ENCODE measurements at places on chromosomes 5 and 9.

GRCh38 chr9:14205463-14205862 is 108.5 kb downstream of the NFIB start:
- peaks cover 32% of the 10 kb centered on the region for H3K4me1 ChIP-seq
- peak overlapping the region; percentile 50 for H3K27ac ChIP-seq
- H3K4me3 ChIP-seq, result no peak overlapping the region
- no peaks in the 10 kb centered on the region for H3K36me3 ChIP-seq
- H3K27me3 ChIP-seq, result no peaks in the 10 kb centered on the region

DNA sequence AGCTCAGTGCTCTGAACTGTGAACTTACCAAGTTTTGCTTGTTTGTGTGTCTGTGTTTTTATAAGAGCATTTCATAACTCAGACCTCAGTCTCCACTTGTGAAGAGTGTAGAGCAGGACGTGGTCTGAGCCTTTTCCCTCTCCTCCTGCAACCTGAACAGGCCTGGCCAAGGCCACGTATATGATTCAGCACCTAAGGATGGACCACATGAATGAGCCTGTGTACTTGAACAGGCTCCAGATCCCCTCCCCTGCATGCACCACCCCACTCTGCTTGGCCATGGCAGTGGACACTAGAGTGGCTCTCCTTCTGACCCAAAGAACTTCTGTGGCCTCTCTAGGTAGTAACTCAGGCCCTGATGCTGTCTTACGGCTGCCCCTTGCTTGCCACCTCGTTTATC is 125.9 kb upstream of the FSTL4 start:
- no peaks in the 10 kb centered on the region for H3K27me3 ChIP-seq
- no peaks in the 10 kb centered on the region for H3K36me3 ChIP-seq
- DNase-seq, result no peak
- no peak overlapping the region for H3K4me3 ChIP-seq
- no peaks in the 10 kb centered on the region for H3K4me1 ChIP-seq

DNA sequence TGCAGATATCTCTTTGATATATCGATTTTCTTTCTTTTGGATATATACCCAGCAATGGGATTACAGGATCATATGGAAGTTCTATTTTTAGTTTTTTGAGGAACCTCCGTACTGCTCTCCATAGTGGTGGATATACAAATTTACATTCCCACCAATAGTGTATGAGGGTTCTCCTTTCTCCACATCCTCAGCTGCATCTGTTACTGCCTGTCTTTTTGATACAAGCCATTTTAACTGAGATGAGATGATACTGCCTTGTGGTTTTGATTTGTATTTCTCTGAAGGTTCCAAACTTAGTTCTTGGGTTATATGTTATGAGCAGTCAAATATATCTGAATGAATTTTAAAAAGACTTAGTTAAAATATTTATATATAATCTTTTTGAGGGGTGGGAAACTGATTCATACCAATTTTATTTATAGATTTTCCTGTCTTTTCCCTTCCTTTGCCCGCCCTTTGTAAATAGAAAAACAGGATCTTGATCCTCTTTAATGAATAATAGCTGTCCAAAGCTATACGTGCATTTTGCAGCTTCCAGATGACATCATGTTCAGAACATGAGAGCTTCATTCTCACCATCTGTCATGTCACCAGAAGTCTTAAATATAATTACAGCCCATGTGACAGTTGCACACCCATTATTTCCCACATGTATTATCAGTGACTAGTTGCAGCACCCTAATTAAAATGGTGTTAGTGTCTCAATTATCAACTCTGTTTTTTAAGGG is 6.2 kb upstream of the ARHGEF28 start:
- no peak overlapping the region for H3K4me3 ChIP-seq
- DNase-seq, result no peak
- H3K27ac ChIP-seq, result no peak overlapping the region
- H3K4me1 ChIP-seq, result no peaks in the 10 kb centered on the region

- peak overlapping the region; percentile 99 for H3K27ac ChIP-seq
- H3K36me3 ChIP-seq, result no peaks in the 10 kb centered on the region
- H3K27me3 ChIP-seq, result no peaks in the 10 kb centered on the region
- H3K4me3 ChIP-seq, result peak overlapping the region; percentile 97
Observed at GRCh38 chr5:133050521-133050920, 1.3 kb upstream of the HSPA4 start.

DNA sequence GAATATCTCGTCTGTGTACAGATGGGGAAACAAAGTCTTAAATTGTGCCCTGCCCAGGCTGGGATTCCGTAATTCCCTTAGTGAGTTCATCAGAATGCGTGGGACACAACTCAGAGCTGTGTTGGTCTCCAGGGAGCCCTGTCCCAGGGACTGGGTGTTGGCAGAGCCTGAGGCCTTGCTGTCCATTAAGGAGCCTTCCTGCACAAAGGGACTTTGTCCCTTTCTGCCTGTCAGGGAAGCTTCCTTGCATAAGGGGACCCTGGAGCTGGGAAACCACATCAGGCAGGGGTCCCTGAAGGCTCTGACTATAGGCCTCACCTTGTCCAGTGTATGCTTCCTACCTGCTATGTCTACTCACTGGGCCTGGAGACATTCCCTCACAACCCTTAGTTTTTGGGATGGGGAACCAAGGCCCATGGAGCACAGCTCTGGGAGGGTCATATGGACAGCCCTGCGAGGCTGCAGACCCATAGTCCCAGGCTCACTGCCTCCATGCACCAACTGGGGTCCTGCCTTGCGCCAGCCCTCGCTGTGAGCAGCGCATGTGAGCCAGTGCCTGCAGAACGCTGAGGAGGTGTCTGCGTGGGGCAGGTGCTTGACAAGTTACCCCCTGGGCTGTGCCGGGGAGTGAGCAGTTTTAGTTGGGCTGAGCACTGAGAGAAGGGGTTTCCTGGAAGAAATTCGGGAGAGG is 1.6 kb downstream of the CARD19 start:
- peak overlapping the region; percentile 89 for H3K27ac ChIP-seq
- H3K4me3 ChIP-seq, result peak overlapping the region; percentile 96
- no peaks in the 10 kb centered on the region for H3K36me3 ChIP-seq
- H3K4me1 ChIP-seq, result peaks cover 24% of the 10 kb centered on the region
- no peaks in the 10 kb centered on the region for H3K27me3 ChIP-seq
- DNase-seq, result no peak

DNA sequence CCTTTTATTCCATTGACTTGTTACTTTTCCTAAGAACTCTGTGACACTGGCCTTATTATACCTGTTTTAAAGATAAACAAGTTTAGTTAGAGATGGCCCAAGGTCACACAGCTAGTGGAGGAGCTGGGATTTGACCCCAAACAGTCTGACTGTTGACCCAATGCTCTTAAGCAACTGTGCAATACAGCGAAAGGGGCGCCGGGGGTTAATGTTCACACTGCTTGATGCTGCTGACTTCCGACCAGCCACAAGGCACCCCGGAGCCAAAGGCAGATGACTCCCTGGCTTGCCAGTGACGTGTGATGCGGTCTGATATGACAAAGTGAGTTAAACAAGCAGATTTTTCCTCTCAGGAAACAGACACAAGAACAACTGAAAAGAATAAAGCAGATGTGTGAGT is 23.9 kb downstream of the PIK3R1 start:
- no peaks in the 10 kb centered on the region for H3K27me3 ChIP-seq
- 0 out of 2 replicates have a peak overlapping the region, but pooled peaks have one; percentile 28 for H3K27ac ChIP-seq
- peaks cover 18% of the 10 kb centered on the region for H3K4me1 ChIP-seq
- DNase-seq, result peak; percentile 72

GRCh38 chr5:97547999-97548738 is 365.1 kb upstream of the RIOK2 start:
- H3K4me1 ChIP-seq, result no peaks in the 10 kb centered on the region
- no peak overlapping the region for H3K27ac ChIP-seq
- no peak for DNase-seq
- H3K27me3 ChIP-seq, result no peaks in the 10 kb centered on the region

DNA sequence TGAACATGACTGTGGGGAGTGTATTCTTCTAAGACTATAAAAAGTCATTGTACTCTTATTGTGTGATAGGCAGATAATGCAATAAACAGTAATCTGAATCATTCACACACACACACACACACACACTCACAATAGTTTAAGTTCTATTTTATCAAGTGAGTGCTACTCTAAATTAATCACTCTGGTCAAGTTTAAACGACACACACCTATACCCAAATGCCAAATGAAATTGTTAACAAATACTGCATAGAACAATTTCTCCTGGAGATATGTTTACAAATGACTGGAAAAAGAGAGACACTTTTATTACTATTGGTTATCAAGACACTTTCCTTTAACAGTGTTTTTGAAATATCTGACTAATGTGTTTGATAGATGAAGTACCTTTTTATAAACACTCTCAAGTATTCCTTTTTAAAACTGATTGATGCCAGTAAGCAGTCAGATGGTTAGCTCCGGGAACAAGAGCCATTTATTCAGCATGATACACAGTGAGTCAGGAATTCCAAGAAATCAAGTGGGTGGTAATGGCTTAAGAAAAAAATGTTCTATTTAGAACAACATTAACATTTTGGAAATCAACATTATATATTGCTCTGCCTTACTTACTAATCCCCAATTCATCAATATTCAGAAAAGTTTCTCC is 521.6 kb upstream of the ST8SIA4 start:
- H3K27ac ChIP-seq, result no peak overlapping the region
- H3K36me3 ChIP-seq, result no peaks in the 10 kb centered on the region
- no peak for DNase-seq
- no peaks in the 10 kb centered on the region for H3K4me1 ChIP-seq
- H3K27me3 ChIP-seq, result no peaks in the 10 kb centered on the region
- H3K4me3 ChIP-seq, result no peak overlapping the region

DNA sequence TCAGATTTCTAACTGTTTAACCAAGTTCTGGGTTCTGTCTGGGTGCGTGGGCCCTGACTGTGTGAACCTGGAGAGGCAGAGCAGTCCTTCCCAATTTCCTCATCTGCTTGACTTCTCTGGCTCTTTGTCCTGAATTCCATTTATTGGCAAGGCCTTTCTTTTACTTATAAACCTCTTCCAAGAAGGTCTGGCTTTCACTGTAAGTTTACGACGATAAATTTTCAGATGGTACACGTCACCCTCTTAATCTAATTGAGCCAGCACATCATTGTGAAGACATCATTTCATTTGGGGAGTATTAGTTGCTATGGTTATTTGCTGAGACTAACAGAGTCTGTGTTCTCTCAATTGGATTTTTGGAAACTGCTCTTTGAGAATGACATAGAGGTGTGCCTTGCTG is 92.4 kb downstream of the ARHGAP26 start:
- H3K27ac ChIP-seq, result peak overlapping the region; percentile 68
- DNase-seq, result peak; percentile 46
- no peaks in the 10 kb centered on the region for H3K27me3 ChIP-seq
- H3K36me3 ChIP-seq, result no peaks in the 10 kb centered on the region
- H3K4me1 ChIP-seq, result 0 out of 2 replicates have a peak, but pooled peaks cover 8% of the 10 kb centered on the region

- DNase-seq, result no peak
- H3K36me3 ChIP-seq, result no peaks in the 10 kb centered on the region
- H3K27me3 ChIP-seq, result no peaks in the 10 kb centered on the region
- H3K4me1 ChIP-seq, result peaks cover 7% of the 10 kb centered on the region
Observed at GRCh38 chr5:149797897-149798296, 67.8 kb downstream of the PPARGC1B start.

- no peaks in the 10 kb centered on the region for H3K27me3 ChIP-seq
- H3K36me3 ChIP-seq, result no peaks in the 10 kb centered on the region
- no peak overlapping the region for H3K4me3 ChIP-seq
- no peak overlapping the region for H3K27ac ChIP-seq
- DNase-seq, result no peak
Observed at GRCh38 chr9:97900103-97900737, 22.1 kb downstream of the TRMO start.

GRCh38 chr5:39503155-39503554 is 78.4 kb upstream of the DAB2 start:
- H3K4me1 ChIP-seq, result no peaks in the 10 kb centered on the region
- DNase-seq, result no peak
- H3K36me3 ChIP-seq, result no peaks in the 10 kb centered on the region
- H3K27ac ChIP-seq, result no peak overlapping the region

DNA sequence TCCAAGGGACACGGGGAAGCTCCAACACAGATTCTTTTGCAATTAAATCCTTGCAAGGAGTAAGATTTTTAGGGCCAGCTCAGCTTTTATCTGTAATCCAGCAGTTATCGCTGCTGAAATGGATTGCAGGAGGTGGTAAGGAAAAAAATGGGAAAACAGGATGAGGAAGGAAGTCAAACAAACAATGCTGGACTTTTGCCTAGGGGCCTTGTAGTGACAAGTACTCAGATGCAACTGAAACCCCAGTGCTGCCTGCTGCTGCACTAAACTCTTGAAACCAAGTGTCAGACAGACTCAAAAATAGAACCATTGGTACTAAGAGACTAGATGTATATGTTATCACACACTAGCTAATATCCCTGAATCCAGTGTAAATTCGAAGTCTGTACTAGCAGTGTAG is 309.2 kb downstream of the CTNND2 start:
- no peaks in the 10 kb centered on the region for H3K4me1 ChIP-seq
- H3K27ac ChIP-seq, result no peak overlapping the region
- H3K4me3 ChIP-seq, result no peak overlapping the region
- H3K36me3 ChIP-seq, result no peaks in the 10 kb centered on the region

GRCh38 chr5:76351176-76351575 is 51.9 kb upstream of the IQGAP2 start:
- no peaks in the 10 kb centered on the region for H3K36me3 ChIP-seq
- no peaks in the 10 kb centered on the region for H3K4me1 ChIP-seq

GRCh38 chr9:121171236-121171635 is 30.4 kb downstream of the RAB14 start:
- H3K36me3 ChIP-seq, result peaks cover 64% of the 10 kb centered on the region
- H3K27me3 ChIP-seq, result no peaks in the 10 kb centered on the region
- H3K27ac ChIP-seq, result no peak overlapping the region
- H3K4me1 ChIP-seq, result no peaks in the 10 kb centered on the region
- H3K4me3 ChIP-seq, result no peak overlapping the region

DNA sequence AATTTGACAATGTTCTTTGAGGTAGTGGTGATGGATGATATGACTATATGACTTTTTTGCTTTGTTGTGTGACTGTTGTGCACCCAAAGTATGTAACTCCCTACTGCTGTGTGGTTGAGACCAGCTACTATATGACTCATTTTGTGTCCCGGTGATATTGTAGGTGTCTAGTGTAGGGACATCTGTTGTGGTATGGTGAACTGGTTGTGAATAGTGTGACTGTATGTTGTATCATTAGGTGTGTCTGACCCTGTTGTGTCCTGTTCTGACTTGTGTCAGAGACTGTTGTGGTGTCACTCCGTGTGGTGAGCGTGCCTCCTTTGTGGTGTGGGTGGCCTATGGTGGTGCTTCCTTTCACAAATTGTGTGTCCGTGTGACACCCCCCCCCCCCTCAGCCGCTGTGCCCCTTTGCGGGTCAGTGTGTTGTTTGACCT is 11.2 kb upstream of the CXXC5 start:
- H3K27me3 ChIP-seq, result no peaks in the 10 kb centered on the region
- no peak for DNase-seq
- peak overlapping the region; percentile 59 for H3K4me3 ChIP-seq
- H3K36me3 ChIP-seq, result no peaks in the 10 kb centered on the region
- H3K4me1 ChIP-seq, result peaks cover 65% of the 10 kb centered on the region

DNA sequence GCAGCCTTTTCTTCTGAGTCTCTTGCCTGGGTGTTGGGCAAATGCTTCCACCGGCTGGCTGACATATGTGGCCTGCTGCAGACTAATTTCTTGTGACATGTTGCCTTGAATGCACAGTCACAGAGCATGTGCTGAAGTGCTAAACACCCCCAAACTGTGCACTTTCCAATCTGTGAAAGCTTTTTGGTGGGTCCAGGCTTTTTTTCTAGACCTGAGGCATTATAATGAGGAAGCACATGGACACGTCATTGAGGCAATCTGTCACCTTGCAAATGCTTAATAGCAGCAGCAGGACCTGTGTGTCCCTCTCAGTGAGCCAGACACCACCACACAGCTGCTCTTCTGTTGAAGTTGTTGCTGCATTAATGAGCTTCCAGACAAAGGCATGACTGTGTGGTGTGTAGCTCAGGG is 274.7 kb downstream of the ELAVL2 start:
- no peak for DNase-seq
- H3K27ac ChIP-seq, result no peak overlapping the region
- H3K36me3 ChIP-seq, result no peaks in the 10 kb centered on the region
